Frontal cortex (tissue), 4 donors: ENCODE measurements at places on chromosomes 7 and 10.

- no peak for DNase-seq
Measured at GRCh38 chr7:106848851-106849442, 16.1 kb upstream of the PIK3CG start.

GRCh38 chr10:95963202-95963990 lies 55.6 kb downstream of the CC2D2B start:
- DNase-seq, result no peak

- no peak for DNase-seq
Measured at GRCh38 chr7:22671177-22671879, 55.7 kb upstream of the IL6 start.

- no peak for DNase-seq
Measured at GRCh38 chr7:76269895-76270294, 32.6 kb upstream of the HSPB1 start.

DNA sequence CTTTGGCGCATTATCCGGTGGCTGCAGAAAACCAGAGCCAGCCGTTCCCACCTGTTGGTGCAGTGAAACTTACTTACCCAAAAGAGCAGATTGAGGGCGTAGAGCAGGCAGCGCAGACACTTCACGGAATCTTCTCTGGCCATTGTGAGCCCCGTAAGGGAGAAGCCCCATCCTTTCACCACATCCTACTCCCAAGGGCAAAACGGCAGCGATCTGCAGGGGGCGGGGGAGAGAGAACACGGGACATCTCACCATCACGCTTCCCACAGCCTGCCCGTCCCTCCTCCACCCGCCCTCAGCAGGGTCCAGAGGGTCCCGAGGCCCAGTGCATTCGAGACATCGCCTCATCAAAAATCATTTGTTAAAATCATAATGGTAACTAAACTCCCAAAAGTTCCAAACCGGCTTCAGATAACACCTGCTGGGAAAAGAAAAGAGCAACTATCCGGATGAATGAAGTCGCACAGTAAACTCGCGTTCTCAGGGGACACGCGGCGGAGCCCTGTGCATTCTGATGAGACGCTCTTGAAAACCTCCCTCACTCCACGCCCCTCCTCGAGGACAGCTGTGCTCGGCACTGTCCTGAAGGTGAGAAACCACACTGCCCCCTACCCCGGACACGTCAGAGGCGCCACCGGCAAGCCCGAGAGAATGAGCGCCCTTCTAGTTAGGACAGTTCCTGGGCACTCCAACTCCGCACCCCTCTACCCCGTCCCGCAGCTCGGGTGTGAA lies 1.2 kb downstream of the TSPAN12 start:
- peak; percentile 20 for DNase-seq

- DNase-seq, result no peak
Measured at GRCh38 chr7:107622429-107622828, 38.2 kb upstream of the SLC26A4 start.

DNA sequence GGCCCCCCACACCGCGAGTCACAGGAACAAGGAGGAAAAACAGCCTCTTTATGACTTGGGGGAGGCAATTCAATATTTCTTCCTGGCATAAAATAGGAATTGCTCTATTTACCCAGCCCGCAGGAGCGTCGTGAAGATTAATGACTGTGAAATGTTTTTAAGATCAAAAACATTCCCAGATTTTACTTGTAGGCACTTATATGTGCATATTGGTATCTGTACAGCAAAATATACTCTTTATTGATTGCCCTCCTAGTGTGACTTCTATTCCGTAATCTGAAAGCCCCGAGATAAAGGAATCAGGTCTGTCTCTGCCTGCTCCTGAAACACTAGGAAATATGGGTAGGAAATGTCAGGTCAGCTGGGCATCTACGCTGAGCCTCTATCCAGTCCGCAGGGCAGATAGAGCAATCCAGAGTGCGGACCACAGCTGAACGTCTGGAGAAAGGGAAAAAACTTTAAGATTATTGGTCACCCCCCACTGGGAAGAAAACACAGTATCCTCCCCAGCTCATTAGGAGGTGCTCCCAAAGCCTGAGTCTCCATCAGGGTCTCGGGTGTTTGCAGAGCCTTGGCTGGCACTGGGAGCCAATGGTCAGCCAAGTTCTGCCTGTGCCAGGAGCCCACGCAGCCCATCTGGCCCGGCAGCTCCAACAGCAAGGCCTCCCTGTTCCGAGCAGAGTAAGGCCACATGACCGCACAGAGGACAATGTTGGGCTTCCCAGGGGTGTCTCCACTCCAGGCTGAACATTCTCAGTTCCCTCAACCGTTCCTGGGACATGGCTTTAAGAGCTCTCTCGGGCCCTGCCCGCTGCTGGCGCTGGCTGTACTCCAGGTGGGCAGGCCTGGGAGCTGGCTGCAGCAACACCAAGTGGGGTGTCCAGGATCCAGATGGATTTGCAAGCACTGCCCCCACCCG lies 7.7 kb downstream of the CTBP2 start:
- DNase-seq, result peak; percentile 56

DNA sequence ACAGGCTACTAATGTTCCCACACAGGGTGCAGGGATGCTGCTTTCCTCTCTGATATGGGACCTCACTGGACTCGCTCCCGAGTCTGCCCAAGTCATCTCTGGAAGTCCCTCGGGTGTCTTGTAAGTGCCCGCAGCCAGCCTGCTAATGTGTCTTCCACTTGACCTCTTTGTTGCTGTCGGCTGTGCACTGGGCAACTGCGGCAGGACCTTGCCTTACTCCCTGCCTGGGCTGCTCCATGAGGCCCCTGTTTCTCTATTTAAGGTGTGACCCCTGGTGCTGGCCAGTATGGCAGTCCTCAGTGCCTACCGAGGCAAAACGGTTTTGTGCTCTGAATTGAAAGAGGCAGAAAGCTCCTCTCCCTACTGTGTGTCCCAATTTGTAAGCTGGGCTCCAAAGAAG lies 88.8 kb upstream of the DUSP5 start:
- DNase-seq, result no peak

- DNase-seq, result no peak
Measured at GRCh38 chr7:145350334-145350733, 514.5 kb upstream of the TPK1 start.

- no peak for DNase-seq
Measured at GRCh38 chr10:124554085-124554858, 92.6 kb downstream of the LHPP start.

DNA sequence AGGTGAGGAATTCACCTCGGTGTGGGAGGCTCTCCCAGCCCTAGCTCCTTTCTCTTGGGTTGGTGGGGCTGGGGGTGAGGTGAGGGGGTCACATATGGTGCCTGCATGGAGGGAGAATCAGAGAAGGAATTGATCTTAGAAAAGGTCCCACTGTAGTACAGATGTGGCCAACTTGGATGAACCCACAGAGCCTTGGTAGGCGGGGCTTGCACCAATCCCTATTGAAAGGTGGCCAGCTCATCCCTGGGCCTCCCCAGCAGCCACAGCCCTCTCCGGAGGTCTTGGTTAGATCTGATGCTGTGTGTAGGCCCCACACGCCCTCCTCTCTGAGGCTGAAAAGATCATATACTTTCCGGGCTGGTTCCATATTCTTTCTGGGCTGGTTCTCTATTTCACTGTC lies 19.0 kb downstream of the HKDC1 start:
- DNase-seq, result no peak

GRCh38 chr10:108052981-108053380 lies 888.5 kb upstream of the SORCS1 start:
- no peak for DNase-seq

- DNase-seq, result no peak
Measured at GRCh38 chr10:11331726-11332125, 279.7 kb downstream of the USP6NL start.

DNA sequence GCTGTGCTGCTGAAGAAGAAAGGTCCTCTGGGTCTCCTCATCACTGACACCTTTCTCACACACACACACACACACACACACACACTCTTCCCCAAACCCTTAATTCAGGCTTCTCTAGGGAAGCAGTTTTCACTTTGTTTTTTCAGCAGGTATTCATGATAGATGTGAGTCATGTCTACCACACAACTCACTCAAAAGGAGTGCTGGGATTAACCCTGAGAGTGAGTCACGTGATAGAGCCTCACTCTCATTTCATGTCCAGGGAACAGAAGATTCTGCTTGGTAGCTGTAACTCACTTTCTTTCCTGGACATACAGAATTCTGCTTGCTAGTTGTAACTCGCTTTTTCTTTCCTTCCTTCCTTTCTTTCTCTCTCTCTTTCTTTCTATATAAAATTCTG lies 45.4 kb downstream of the VIM start:
- no peak for DNase-seq

DNA sequence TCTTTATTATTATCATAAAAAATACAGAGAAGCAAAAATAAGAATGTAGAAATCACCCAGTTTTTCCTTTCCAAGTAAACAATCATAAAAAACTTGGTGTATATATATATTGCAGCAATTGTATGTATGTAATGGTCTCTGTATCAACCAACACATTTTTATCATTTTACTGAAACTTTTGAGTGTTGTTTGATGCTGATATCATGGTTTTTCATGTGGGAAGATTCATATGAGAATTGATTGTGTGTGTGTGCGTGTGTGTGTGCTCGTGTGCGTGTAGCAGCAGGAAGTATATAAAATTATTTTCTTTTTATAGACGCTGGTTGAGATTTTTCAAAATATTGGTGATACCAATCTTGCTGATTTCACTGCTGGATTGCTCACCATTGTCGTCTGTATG lies 22.3 kb downstream of the SLC26A4 start:
- DNase-seq, result no peak

GRCh38 chr10:107379601-107380000 lies 215.1 kb upstream of the SORCS1 start:
- DNase-seq, result no peak

DNA sequence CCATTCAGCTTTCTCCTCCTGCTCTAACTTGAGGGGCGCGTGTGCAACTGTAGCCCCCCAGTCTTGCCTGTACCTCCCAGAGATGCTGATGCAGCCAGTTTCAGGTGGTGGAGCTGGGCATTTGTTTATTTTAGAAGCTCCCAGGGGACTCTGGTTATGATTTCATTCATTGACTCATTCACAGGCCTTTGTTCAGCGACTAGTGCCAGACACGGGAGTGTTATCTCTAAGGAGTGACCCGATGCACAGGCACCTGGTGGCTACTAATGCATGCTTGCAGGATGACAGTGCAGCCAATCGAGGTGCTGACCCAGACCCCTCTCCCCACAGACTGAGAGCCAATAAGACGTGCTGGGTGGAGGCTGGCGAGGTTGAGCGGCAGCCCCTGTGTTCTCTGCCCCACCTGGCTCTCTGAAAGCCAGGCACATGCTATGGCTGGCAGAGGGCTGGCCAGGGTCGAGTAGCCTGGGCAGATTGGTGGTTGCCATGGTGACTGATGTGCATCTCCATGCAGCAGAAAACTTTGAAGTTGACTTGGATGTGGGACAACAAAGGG lies 19.7 kb upstream of the SLC18A2 start:
- DNase-seq, result no peak

DNA sequence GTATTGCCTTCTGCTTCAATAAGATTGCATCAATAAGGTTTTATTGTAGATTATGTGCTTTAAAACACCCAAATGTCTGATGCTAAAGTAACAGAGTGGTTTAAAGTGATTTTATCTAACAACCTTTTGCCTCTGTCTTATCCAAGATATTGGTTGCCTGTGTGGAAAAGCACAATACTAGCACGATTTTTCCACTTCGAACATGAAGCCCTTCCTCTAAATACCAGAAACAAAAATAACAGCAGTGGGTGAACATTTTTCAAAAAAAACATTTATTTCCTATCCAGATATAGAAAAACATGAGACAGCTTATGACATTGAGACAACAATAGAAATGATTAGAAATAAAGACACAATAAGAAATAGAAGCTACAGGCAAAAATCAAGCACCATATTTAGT lies 59.5 kb upstream of the MDFIC start:
- no peak for DNase-seq

DNA sequence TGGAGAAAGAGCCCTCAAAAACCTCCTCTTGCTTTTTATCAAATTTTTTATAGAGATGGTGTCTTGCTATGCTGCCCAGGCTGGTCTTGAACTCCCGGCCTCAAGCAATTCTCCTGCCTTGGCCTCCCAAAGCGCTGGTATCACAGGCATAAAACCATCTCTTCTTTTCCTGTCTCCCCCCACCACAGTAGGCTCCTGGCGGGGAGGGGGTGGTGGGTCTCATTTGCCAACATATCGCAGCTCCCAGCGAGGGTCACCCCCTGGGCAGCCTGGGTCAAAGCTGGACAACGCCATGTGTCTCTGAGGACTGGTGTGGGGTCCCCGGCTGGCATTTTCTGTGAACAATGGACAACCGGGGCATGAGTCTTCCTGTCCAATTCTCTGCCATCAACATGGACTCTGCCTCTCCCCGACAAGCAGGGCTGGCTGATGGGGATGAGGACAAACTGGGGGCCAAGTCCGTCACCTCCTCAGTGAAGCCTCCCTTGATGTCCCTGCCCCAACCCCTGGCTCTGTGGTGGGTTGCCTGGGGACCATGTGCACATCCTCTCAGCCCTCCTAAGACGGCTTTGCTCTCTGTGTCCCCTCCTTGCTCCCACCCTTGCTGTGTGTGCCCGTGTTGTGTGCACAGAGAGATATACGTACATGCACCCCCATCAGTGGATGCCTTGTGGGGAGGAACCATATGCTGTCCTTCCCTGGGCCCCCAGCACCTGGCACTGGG lies 86.4 kb upstream of the GNA12 start:
- no peak for DNase-seq

DNA sequence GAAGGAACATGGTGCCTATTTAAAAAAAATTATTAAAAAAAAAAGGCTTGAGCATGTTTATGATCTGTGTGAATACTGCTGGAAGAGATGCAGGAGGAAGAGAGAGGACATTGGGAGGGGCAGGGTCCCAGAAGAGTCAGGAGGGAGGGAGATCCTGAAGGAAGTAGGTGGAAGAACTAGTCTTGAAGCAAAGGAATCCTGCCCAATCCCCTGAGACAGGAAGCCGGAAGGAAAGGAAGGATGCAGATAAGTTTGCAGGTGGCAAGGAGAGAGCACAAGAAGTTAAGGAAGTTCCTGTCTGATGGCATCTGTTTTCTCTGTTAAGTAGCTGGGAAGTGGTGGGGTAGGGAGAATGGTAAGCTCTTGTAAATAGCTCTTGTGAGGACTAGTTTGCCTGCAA lies 318.5 kb downstream of the DOCK4 start:
- no peak for DNase-seq

GRCh38 chr7:13540429-13540828 lies 449.0 kb downstream of the ETV1 start:
- no peak for DNase-seq

- DNase-seq, result no peak
Measured at GRCh38 chr7:157444011-157444842, 107.4 kb downstream of the DNAJB6 start.

DNA sequence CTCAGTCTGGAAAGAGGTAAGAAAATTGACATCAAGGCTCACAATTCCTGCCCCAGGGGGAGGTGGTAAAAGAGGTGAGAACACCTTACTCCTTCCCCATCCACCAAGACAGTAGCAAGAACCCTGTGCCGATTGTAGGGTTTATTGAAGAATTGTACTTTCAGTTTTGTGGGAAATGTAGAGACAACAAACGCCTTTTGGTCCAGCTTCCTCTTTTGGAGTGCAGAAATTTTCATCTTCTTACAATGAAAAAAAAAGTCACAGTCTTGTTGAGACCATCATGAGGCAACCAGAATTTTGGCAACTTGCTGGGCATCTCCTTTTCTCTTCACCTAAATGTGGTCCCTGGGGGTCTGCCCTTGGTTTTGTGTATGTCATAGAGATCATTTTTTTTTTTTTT lies 217.7 kb downstream of the TMEM178B start:
- no peak for DNase-seq
